ENCODE measurements at places on chromosomes 3 and 15.

DNA sequence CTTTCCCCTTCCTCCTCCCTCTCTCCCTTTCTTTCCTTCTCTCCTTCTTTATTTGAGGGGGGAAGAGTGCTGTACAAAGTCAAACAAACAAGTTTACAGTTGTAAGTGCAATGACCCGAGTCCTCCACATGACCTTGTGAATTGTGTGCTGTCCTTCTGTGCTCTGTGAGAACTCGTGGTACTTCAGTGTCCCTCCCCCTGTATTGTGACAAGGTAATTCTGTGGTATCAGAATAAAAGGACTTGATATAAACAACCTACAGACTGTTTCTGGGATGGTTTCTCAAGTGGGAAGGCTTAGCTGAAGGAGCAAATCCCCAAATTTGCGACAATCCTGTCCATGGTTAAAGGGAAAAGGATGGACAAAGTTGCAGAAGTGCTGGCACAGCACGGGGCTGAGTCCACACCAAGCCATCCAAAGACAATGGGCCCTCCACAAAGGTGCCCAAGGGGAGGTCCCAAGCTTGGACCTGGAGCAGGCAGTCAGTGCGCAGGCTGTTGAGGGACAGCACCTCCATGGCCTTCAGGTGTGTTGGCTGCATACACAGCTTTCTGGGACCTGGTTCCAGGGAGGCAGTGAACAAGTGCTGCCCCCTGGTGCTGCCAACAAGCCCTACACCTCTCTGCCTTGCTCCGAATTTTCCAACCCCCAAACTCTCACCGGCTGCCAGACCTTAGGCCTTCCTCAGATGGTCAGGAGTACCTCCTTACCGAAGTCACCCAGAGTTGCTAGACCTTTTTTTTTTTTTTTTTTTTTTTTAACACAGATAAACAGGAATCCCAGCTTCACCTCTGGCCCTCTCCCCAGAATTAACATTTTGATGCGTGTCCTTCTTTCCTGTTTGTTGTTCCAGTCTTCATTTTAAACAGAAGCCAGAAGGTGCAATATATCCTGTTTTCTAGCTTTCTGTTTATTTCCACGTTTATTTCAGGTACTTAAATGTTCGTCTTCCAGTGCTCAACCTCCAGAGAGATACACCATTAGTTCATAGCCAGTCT is 2.6 kb upstream of the APEH start:
- peak; percentile 92 for DNase-seq

DNA sequence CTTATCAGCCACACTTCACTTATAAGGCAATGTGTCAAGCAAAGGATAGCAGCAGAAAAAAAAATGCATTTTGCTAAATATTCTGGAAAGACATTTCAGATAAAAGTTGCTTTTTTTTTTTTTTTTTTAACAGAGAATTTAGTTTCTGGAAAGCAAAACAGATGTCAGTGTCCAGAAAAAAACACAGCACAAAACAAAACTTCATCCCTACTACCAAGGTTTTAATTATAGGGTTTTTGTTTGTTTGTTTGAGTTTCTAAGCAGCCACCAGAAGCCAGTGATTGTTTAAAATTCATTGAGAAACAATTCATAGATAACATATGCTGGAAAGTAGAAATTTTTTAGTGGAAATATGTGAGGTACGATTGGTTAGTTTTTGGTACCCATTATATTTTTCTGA is 1202.7 kb downstream of the OTOL1 start:
- no peak for DNase-seq

DNA sequence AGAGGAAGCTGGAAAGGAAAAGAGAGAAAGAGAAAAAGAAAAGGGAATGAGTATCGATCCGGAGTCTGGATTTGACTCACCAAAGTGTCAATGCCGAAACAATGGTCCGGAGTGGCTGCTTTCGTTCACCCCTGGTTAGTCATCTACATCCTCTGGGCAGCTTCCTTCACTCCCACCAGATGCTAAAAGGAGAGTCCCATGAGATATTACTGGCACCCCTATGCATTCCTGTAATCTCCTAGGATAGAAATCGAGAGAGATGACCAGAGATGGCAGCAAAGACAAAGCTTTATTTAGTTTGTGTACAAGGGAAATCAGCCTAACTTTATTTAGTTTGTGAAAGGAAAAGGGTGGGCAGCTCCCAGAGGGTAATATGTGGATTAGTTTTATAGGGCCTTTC is 622.2 kb downstream of the ZPLD1 start:
- no peak for DNase-seq

- no peak for DNase-seq
These were observed 15.9 kb downstream of the IGDCC3 start for GRCh38 chr15:65361708-65362459.

DNA sequence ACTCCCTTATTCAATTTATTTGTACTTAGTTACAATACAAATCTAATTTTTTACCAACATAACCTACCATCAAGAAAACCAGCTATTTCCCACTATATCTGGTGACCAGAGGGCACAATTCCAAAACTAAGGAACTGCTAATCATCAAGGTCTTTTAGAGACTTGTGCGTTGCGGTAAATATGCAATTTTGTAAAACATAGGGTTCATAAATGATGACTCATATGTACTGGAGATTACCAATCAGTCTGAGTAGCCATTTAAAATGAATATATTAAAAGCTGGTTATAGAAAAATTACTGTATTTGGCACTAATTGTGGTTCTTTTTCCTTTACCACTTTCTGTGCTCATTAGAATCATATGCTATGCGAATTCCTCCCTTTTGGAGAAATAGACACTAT is 859.6 kb downstream of the ROBO1 start:
- DNase-seq: no peak

DNA sequence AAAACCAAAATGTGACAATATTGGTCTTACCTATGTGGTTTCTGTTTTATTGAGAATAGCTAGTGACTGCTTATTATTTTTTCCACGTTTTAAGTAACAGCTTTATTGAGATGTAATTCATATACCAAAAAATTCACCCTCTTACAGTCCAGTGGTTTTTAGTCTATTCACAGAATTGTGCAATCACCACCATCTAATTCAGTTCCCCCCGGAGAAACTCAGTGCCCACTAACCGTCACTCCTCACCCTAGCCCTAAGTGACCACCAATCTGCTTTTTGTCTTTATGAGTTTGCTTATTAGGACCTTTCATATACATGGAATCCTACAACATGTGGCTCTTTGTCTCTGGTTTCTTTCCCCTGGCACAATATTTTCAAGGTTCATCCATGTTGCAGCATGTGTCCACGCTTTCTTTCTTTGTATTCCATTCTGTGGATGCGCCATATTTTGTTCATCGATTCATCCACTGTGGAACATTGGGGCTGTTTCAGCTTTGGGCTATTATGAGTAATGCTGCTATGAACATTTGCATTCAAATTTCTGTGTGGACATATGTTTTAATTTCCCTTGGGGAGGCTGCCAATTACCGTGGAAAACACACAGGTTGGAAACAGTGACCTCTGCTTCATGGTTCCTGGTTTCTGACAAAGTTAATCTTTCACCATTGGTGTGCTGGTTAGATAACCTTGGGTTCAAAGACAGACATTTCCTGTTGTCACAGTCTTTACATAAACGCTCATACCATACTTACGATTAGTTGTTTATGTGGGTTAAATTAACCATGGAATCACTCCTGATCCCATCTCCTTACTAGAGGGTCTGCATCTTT is 3.2 kb upstream of the BCL2L10 start:
- no peak for DNase-seq

GRCh38 chr15:82971218-82971984 is 14.6 kb upstream of the RAMAC start:
- no peak for DNase-seq

DNA sequence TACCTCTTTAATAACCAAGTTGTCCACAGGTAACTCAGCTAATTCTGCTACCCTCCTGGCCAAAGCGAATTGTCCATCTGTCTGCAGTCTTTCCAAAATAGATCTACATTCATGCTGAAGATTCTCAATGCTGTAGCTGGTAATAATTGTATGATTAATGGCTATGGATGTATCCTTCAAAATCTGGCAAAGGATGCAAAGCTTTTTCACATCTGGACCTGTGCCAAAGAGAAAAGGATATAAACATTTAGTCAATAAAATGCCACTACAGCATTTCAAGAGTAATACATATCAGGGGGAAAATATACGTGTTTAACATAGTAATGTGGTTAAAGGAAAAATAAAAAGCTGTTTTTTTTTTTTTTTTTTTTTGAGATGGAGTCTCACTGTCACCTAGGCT is 48.7 kb downstream of the EIF3J start:
- no peak for DNase-seq
